ENCODE measurements at places on chromosomes 3 and 15.

DNA sequence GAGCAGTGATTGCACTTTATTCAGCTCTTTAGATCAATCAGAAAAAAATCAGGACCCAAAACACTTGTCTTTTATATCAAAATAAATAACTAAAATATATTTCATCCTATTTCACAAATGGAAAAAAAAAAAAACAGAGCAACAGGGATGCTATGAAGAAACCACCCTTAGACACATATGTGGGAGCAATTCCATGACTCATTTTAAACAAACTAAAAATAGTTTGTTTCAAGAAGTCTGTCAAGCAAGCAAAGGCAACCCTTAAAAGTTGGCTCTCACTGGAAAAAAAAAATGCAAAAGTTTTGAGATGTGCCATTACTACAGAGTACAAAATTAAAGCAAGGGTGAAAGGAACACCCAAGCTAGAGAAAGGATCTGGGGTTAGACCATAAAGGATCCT, 5.7 kb downstream of the ATP13A3 start:
- DNase-seq = no peak

GRCh38 chr15:76626611-76627010, 278.5 kb downstream of the SCAPER start:
- DNase-seq = no peak

GRCh38 chr3:197371591-197372046, 73.2 kb upstream of the DLG1 start:
- DNase-seq = no peak

DNA sequence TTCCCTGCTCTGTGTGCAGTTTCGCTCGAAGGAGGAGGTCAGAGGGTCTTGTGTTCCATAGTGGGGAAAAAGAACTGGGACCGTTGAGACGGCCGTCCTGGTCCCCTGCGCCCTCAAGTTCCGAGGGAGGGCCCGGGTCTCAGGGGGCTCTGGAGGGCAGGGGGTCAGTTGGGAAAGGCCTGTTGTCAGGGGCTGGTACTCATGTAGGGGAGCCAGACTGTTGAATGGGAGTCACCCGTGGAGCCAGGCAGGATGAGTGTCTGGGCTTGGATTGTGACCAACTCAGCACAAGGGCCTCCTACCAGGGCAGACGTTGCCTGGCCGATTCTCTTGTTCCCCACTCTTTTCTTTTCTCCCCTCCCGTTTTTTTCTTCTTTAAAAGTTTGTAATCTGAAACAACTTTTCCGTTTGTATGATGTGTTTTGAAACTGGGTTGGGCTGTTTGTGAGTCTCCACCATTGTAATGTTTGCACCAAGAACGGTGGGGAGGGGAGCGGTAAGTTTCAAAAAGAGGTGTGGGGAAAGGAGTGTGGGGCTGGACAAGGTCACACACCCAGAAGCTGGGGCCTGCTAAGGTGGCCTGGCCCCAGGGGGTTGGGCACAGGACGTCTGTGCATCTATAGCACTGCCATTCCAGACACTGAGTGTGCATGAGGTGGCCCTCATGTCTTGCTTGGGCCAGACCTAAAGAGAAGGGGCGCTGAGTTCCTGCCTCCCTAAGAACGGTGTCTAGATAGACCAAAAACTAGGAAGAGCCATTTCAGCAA, 1.1 kb downstream of the CMTM7 start:
- no peak for DNase-seq

DNA sequence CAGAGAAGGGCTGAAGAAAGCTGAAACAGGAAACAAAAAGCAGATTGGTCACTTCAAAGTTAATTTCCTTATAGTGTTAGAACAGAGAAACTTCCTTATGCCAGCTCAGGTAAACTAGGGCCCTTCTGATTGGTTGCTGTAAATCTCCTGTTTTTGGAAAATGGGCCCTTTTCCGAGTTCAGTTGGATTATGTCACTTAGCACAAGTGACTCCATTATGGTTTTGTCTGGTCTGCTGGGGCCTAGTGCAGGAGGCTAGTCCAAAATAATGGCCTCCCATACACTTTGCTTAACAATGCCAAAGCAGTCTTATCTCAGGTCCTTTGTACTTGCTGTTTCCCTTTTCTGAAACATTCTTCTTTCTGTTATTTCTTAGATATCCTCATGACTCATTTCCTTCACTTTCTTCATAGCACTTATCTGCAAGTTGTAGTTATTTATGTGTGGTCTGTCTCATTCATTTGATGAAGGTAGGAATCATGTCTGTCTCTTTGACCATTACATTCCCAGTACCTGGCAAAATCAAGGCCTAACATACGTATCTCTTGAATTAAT, 7.7 kb upstream of the DCP1A start:
- no peak for DNase-seq

DNA sequence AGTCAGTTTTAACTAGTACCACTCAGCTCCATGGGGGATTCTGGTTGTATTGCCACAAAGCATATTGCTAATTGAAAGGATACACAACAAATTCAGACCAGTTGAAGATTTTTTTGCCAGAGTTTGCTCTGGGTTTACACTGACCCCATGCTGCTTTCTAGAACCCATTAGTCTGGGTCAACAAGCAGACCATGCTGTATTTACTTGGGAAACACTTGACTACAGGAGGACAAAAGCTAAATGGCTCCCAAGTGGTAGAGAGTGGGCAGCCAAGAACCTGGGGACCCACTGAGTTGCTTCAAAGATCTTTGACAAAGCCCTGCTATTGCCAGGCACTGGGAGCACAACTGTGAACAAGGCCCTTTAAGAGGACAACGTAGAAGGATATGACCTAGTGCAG, 86.8 kb upstream of the PSMD6 start:
- DNase-seq = no peak

DNA sequence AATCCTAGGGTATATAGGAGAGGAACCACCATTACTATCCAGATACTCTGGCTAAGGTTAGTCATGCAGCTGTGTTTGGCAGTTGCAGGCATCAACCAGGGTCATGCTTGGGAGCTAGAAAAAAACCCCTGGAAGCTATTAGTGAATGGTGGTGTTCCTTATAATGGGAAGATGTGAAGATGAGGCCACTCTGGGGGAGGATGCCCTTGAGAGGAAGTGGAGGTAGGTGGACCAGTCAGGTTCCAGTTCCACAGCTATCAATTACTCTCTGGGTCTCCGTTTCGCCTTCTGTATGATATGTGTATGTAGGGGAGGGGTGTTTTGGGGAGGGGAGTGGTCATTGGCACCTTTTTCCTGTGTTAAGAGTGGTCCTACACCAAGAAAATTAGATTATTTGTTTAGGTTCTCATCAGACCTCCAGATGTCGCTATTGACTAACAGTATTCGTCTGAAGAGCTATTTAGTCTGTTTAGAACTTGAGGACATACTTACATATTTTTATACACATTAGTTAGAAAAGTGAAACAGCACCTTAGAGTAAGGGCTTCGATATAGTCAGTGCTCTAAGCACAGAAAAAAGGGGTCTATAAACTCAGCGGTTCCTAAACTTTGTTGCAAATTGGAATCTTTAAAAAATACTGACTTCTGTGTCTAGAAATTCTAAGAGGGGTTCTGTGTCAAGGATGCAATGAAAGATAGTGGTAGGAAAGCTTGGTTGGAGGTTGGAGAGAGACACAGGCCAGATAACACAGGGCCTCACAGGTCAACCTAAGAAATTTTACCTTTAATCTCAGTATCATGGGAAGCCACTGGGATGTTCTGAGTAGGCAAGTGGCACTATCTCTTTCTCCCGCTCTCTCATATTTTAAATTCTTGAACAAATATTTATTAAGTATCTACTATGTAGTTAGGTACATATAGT, 9.1 kb upstream of the HPS3 start:
- no peak for DNase-seq

- DNase-seq = no peak
These were observed 148.4 kb downstream of the ADAMTS17 start for GRCh38 chr15:100193277-100193860.

DNA sequence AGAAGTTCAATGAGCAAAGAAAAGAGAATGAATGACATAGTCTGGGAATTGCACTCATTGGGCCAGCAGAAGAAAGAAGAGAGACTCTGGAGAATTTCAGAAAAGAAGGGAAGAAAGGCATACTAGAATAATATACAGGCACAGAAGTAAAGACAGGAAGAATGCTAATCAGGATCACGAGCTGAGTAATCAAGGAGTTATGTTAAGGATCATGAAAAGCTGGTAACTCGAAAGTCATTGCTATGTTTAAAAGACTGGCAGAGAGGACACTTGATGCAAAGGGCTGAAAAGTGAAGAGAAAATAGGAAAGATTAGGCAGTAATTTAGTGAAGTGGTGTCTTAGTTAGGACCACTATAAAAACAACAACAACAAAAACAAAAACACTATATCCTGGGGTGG, 284.1 kb downstream of the ZBBX start:
- no peak for DNase-seq

DNA sequence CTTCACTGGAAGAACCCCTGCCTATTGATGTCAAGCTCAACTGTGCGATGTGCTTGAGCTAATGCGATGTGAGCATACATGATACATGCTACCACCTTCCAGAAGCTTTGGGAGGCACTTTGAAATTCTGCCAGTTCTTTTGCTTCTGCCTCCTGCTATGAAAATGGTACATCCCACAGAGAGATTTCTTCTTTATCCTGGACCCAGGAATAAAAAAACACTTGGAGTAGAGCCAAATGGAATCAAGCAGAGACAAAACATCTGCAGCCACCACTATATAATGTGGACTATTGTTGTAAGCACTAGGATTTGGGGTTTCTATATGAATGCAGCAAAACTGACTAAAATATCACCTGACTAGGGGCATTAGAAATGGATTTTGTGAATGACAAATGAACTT, 119.9 kb upstream of the GAP43 start:
- no peak for DNase-seq

- DNase-seq = no peak
These were observed 388.4 kb upstream of the CBLB start for GRCh38 chr3:106257172-106257571.

- DNase-seq = peak; percentile 43
These were observed 1.0 kb downstream of the KAT2B start for GRCh38 chr3:20041197-20041780.

DNA sequence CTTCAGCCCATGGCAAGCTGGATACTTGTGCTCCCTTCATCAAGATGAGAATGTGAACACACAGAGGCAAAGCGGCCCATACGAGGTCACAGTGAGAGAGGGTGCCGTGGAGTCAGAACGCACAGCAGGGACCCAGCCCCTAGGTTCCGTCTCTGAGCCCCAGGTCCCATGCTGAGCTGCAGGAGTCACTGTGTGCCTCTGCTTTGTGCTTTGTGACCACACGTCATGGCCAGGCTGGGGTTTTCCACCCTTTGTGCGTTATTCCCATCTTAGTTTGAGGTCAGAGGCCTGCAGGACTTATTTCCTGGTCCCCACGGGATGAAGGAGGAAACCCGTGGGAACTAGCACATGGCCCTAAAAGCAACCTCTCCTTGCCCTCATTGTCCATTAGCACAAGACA, 140.3 kb downstream of the TJP1 start:
- no peak for DNase-seq

GRCh38 chr3:103909395-103909794, 1457.3 kb upstream of the ALCAM start:
- no peak for DNase-seq

- DNase-seq = no peak
These were observed 4.8 kb downstream of the CLN6 start for GRCh38 chr15:68224546-68225250.

GRCh38 chr15:40183636-40184463, 23.0 kb downstream of the BUB1B start:
- DNase-seq = no peak

DNA sequence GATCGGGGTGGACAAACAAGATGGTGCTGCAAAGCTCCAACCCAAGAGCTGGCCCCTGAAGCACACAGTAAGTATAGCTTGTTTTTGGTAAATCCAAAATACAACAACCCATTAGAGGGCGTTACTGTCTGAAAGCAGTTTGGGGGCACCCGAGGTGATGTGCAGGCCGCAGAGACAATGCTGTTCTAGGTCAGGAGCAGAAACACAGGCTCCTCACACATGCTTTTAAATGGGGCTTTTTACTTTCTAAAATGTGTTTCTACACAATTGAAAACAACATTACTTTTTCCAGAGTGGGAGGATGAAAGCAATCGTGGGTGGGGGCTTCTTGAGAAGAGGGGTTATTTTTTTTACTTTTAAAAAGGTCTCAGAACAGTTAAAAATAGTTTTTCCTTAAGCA, 1029.3 kb upstream of the CFAP20DC start:
- DNase-seq = no peak

DNA sequence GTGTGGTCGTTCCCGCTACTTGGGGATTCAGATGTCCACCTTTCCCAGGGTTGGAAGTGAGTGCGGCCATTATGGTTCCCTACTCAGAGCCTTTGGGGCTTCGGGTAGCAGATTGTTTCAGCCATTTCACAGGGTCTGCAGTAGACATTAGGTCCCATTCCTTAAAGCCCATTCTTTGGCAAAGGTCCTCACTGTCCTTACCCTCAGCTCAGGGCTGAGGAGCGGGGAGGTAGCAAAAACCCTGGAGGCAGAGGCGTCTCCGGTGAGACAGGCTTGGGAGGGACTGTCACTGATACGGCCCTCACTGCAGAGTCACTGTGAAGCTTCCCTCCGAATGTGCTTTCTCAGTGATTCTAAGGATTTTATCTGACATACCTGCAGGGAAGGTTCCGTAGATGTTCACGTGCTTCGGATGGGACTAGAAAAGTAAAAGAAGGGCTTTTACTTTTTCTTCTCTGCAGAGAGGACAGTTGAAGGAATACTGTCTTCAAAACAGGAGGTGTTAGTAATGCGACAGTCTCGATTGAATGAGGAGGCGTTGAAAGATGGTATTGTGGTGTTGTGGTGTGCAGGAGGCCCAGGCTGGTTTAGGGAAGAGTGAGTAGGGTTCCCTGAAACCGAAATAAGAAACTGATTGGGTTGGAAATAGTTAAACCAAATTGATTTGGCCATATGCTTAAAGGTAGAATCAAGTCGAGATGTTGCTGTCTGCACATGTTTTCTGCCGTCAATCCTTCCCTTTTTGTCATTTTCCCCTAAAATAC, 630 bp downstream of the ATP6V1A start:
- no peak for DNase-seq

DNA sequence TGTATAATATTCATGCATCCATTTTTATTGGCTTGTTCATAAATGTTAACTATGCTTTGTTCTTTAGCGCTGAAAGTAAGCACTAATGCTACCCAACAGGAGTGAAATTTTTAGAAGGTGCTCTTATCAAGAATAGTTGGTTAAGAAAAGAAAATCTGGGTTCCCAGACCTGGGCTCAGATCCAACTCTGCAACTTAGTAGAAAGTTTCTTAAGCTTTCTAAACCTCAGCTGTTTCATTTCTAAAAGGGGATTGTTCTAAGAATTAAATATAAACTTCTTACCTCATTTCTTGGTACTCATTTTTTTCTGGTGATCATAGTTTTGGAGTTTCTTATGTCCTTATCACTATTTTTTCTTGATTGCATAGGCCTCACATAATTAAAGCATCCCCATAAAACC, 12.1 kb downstream of the ARPP21 start:
- DNase-seq = no peak

GRCh38 chr15:46270481-46271147, 635.8 kb downstream of the SQOR start:
- DNase-seq = no peak

DNA sequence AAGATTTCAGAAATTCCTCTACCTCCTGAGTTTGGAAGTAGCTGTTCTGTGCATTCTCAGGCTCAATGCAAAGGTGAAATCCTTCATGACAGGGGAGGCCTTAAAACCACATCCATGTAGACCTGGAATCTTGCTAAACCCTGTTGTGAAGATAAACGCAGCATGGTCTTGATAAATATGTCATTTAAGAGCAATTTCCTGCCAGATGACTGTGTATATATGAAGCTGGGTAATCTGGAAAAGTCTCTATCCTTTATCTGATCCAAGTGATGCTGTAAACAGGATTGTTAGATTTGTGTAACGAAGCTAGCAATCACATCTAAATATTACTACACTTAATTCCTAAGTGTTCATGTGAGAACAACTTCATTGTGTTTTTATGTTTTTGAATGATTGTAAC, 9.1 kb downstream of the MCTP2 start:
- DNase-seq = no peak
